ENCODE measurements at places on chromosomes 16 and 17.

DNA sequence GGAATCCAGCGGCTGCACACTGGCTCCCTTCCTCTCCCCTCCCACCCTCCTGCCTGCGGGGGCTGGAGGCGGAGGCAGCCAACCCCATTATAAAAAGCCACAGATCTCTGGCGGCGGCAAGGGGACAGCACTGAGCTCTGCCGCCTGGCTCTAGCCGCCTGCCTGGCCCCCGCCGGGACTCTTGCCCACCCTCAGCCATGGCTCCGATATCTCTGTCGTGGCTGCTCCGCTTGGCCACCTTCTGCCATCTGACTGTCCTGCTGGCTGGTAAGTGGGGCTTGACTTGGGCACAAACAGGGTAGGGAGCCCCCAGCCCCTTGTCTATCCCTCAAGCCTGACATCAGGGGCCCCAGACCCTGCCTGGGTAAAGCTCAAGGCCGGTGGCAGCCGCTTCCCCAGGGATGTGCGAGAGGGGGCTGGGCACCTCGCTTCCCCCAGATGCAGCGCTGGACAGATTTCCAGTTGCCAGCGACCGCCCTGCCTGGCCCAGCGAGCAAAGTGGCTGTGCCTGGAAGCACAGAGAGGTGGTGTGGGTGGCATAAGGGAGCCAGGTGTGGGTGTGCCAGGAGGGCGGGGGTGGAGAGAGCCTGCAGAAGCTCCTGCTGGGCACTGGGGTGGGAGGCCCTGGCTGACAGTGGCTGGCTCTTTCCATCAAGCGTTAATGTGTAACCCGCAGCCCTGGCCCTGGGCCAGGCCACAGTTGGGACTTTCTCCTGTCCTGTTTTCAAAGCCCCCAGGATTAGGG, at the start of gene CX3CL1:
Gene CX3CL1, plus strand, starts transcription at position 119 of the 745 bp plus-strand sequence. Its CDS starts 79 bp downstream, at position 198.
- DNase-seq: no peak

- no peak for DNase-seq
These were observed 941 bp upstream of the MRPS34 start for GRCh38 chr16:1773703-1774447.

- DNase-seq: peak; percentile 87
These were observed at the start of gene C1QBP for GRCh38 chr17:5438716-5439445. C1QBP (minus strand) TSS chr17:5439155; CDS start chr17:5439073, 82 bp downstream.

DNA sequence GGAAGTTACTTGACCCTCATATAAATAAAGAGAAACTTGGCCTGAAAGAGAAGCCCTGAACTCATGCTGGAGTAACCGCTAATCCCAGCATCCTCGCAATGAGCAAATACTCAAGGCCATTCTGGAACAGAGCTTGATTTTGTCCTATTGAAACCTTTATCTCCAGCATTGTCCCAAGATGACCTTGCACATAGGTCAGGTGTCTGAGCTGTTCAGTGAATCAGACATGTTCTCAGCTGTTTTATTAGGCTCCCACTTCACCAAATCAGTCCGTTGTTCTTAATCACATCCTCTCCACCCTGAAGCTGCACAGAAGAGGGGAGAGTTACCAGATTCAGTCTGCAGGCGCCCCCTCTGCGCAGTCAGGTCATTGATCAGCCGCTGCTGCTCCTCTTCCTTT, 9.1 kb upstream of the MYH1 start:
- no peak for DNase-seq

GRCh38 chr17:35679007-35679682, 52.3 kb upstream of the RASL10B start:
- no peak for DNase-seq

GRCh38 chr17:37710344-37710886, 34.4 kb downstream of the HNF1B start:
- DNase-seq: no peak

- DNase-seq: no peak
These were observed 83.8 kb downstream of the PMP22 start for GRCh38 chr17:15181333-15181732.

GRCh38 chr16:12392585-12393091, 411.0 kb downstream of the CPPED1 start:
- DNase-seq: no peak

DNA sequence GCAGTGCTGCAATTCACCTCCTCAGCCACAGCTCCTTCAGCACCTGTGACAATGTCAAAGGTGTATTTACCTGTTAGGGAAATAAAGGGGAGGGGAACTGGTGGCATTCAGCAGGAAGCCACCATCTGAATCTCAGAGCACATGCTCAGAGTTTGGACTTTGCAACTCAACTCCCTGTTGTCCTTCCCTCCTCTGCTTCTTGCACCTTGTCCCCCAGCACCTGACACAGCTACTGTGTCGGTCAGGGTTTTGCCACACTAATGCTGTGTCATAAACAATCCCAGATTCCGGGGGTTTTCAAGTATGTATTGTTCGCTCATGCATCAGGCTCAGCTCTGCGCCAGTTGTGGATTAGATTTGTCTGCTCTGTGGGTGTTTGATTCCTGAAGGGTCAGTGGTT, 43.7 kb downstream of the HSBP1 start:
- DNase-seq: no peak

GRCh38 chr16:22787466-22788192, 26.3 kb upstream of the HS3ST2 start:
- no peak for DNase-seq

DNA sequence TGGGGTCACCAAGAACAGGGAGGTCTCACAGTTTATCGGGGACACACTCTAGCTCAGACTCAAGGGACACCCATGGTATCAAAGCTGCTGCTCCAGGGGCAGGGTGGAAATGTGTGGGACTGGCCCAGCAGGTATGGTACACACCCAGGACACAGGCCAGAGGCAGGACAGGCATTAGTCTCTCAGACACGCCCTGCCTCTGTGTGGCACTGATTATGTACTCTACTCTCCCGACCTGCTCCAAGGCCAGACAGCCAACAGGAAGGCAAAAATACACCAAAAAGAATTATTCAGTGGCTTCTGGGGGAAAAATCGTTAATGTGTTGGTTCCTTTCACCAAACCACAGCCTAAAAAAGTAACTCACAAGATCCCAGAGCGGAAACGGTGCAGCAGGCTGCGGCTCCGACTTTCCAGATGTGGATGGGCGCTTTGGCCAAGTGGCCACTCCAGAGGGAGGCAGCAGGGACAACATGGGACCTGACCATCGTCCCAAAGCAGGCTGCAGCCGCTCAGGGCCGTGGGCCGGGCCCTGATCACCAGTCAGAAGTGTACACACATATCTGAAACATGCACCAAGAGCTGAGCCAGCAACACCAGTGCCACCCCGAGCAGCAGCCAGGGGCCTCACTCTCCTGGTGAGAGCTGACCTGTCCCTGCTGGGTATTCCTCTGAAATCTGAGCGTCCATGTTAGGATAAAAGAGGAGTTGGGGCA, 1.0 kb upstream of the SIRT7 start:
- DNase-seq: no peak

DNA sequence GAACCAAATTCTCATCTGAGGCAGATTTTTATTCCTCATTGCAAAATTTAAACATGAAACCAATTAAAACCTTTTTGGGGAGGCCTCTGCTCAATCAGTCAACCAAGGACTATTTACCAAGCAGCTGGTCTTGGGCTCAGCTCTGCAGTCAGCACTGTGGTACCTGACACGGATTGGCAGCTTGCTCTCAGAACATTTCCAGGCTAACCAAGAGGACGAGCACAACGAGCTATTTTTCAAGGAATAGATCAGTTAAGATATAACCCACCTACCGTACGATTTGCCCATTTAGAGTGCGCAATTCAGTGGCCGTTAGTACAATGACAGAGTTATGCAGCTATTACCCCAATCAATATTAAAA, 26.4 kb upstream of the KLHDC4 start:
- no peak for DNase-seq

GRCh38 chr17:19372866-19373504, 5.3 kb upstream of the MAPK7 start:
- no peak for DNase-seq

DNA sequence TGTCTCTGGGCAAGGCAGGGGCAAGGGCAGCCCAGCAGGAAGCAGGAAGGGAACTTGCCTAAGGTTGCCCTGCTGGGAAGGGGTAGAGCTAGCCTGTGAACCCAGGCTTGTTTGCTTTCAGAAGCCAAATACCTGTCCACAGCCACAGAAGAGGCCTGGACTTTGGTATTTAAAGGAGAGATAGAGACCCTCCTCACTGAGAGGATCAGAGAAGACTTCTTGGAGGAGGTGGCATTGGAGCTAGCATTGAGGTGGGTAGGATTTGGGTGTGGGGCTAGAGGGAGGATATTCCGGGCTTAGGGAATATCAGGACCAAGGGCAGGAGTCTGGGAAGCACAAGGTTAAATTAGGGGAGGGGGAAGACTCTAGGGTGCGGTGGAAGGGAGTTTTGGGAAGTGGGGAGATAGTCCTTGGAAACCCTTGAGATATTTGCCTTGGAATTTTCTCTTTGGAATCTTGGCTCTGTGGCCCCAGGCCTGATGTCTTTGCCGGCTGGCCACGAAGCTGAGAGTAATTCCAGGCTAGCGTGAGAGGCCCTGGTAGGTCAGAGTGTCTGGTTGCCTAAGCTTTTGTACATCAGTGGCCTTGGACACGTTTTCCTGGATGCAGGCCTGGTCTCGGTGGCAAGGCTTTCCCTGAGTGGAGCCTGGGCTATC, 13.1 kb upstream of the ETV4 start:
- no peak for DNase-seq

- DNase-seq: peak; percentile 9
These were observed 208.2 kb downstream of the FTO start for GRCh38 chr16:53912155-53912554.

DNA sequence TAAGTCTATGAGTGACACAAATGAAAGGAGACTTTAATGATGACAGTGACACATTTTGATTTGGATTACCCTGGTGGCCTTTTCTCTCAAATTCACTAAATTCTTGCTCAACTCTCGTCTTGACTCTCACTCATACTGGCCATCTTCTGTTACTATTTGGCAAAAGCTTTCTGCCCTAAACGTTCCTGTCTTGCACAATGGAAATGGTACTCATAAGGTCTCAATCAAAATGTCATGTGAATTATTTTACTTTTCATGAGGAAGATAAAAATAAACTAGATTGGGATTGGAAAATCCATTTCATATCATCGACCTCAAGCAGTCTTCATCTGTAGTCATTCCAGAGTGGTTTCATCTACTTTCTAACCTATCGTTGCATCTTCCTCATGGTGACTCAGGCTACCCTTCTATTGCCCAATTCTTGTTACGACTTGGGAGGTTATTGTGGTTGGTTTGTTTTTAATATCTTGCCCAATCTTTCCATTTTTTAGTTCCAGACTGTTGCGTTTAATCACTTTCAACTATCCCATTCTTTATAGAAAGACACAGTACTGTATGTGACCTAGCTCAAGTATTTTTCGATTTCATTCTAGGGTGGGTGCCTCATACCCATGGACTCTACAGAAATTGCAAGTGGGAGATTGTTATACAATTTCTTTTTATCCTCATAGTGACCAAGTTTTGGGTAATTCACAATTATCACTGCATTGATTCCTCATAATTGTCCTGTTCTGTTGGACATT, 317.2 kb upstream of the KCNJ16 start:
- no peak for DNase-seq

DNA sequence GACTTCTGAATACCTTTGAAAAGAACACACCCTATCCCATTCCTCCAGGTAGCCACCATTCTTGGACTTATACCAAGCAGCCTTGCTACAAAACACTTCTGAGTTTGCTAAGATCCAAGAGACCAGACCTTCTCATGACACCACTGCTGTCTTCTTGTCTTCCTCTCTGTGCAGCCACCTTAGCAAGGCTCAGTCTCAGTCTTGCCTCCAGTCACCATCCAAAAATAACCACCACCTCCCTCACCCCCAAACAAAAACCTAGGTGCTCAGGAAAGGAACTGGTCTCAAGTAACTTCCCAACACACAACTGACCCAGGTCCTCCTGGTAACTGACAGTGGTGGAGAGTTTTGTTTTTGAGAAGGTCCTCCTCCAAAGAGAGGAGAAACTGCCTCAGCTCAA, 90.9 kb upstream of the CORO6 start:
- DNase-seq: no peak

DNA sequence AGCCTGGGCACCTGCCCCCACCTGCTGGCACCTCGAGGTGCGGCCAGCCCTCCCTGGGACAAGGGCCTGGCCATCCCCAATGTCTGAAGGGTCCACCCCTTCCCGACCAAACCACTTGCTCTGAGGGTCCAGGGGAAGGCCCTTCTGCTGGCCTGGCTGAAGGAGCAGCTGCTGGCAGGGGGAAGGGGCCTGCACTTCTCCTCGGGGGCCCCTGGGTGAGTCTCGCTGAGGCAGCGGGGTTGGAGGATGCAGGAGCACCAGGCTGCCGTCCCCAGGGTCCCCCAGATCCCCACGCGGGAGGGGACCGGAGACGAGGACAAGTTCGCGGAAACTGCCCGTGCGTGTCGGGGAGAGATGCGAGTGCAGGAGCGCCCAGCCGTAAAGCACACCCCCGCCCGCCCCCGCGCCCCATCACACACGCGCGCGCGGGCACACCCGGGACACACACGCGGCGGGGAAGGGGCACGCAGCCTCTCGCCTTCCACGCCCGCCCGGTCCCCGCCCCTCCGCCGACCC, 725 bp upstream of the CACNA1H start:
- no peak for DNase-seq

- DNase-seq: no peak
These were observed 13.5 kb downstream of the CEP295NL start for GRCh38 chr17:78889531-78889930.

GRCh38 chr16:69511651-69512050, 54.1 kb upstream of the NFAT5 start:
- DNase-seq: no peak

- DNase-seq: no peak
These were observed 16.3 kb downstream of the ERAL1 start for GRCh38 chr17:28871056-28871579.

- DNase-seq: no peak
These were observed 5.6 kb downstream of the FBRS start for GRCh38 chr16:30663820-30664219.

GRCh38 chr17:30573603-30574175, 96.5 kb downstream of the GOSR1 start:
- no peak for DNase-seq

- DNase-seq: no peak
These were observed 44.0 kb downstream of the PLCG2 start for GRCh38 chr16:81823111-81823510.
